ENCODE measurements at places on chromosomes 16 and 17. TPM values are rescaled to one million over a fixed set of nuclear protein-coding genes. Genes with fewer than 3 reads are reported as not detected.

Gene OR1A2
- total RNA-seq = not detected

Gene CAPNS2
- 1.7 TPM for total RNA-seq

Gene ZFP3
- 2.0 TPM for total RNA-seq

Gene TSPAN10
- total RNA-seq = 0.68 TPM

Gene CNTD1
- total RNA-seq = not detected

Gene WWOX
- total RNA-seq = 16.5 TPM

Gene TNFRSF17
- total RNA-seq = not detected

Gene SLFN14
- total RNA-seq = not detected

Gene COG8
- total RNA-seq = 37.4 TPM

Gene PRR14
- 14.4 TPM for total RNA-seq

Gene CD300E
- not detected for total RNA-seq

Gene CACNG1
- total RNA-seq = not detected

Gene KRT40
- not detected for total RNA-seq

Gene FKBP10
- total RNA-seq = 244 TPM

Gene GFAP
- total RNA-seq = not detected

Gene RAI1
- total RNA-seq = 10.4 TPM

Gene PTX4
- total RNA-seq = not detected

Gene NOD2
- 1.6 TPM for total RNA-seq

Gene MEOX1
- total RNA-seq = 0.05 TPM

Gene PMFBP1
- total RNA-seq = not detected

Gene TAC4
- not detected for total RNA-seq

Gene CLEC3A
- total RNA-seq = not detected

Gene PRKCA
- total RNA-seq = 5.4 TPM

Gene CACNG3
- not detected for total RNA-seq

Gene TPSAB1
- total RNA-seq = not detected

Gene PPP1R27
- total RNA-seq = not detected

Gene SLC5A11
- 0.17 TPM for total RNA-seq

Gene PIK3R5
- 0.05 TPM for total RNA-seq

Gene IGF2BP1
- total RNA-seq = 0.85 TPM

Gene BMERB1
- total RNA-seq = 12.6 TPM

Gene PRRT2
- total RNA-seq = not detected

Gene TP53TG3C
- total RNA-seq = not detected

Gene MTSS2
- total RNA-seq = 19.9 TPM

Gene PRKCB
- total RNA-seq = not detected

Gene ANKRD40CL
- not detected for total RNA-seq

Gene PIRT
- not detected for total RNA-seq

Gene PARD6A
- total RNA-seq = 6.3 TPM

Gene CPNE7
- total RNA-seq = 0.85 TPM

Gene ZNF287
- 1.9 TPM for total RNA-seq

Gene ADAT1
- total RNA-seq = 104 TPM

Data from dermis blood vessel endothelial cell (primary cell).